ENCODE measurements at places on chromosomes 4 and X. TPM values are rescaled to one million over a fixed set of nuclear protein-coding genes. Genes with fewer than 3 reads are reported as not detected.

DNA sequence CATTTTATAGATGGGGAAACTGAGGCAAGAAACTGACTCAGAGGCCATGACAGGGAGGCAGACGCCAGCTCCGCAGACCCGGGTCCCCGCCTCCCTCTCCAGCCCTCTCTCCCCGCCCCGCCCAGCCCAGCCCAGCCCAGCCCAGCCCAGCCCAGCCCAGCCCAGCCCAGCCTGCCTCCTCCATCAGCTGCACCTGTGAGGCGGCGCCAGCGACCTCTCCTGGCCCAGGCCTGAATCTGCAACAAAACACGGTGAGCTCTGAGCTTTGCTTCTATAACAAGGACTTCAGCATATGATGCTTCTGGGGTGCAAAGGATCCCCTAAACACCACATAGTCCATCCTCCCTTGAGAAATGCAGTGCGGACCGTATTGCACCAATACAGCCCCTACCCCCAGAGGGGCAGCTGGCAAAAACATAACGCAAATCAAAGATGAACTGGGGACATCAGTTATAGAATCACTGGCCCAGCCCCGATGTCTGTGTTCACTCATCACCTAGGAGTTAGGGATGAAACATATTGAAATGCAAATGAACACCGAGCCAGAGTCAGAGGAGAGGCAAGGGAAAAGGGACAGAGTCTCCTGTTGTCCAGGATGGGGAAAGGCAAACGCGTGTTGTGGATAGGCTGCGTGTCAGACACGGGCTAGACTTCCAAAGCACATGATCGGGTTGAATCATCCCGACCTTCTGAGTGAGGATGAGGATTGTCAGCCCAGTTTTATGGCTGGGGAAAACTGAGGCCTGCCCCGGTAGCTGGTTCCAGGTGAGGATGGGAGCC lies 216.1 kb upstream of the PSAPL1 start:
- DNase-seq, result no peak

DNA sequence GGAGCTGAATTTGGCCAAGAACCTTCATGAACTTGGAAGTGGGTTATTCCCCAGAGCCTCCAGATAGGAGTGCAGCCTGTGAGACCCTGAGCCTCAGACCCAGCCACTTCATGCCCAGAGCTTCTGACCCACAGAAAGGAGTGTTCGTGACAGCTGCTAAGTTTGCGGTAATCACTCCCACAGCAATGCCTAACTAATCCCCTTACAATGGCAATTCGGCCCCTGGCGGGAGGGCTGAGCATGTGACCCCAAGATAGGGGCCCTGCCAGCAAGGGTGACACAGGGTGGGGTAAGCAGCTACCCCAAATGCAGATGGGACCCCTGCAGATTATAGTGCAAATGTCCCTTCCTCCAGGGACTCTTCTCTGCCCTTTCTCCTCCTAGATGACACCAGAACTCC lies 22.5 kb downstream of the PNMA6E start:
- DNase-seq, result no peak

GRCh38 chr4:148780426-148781005 lies 338.3 kb upstream of the NR3C2 start:
- DNase-seq, result no peak

- DNase-seq, result no peak
Observed at GRCh38 chr4:156568041-156568440, 403.6 kb downstream of the PDGFC start.

- DNase-seq, result no peak
Observed at GRCh38 chr4:128574706-128575105, 234.8 kb upstream of the JADE1 start.

DNA sequence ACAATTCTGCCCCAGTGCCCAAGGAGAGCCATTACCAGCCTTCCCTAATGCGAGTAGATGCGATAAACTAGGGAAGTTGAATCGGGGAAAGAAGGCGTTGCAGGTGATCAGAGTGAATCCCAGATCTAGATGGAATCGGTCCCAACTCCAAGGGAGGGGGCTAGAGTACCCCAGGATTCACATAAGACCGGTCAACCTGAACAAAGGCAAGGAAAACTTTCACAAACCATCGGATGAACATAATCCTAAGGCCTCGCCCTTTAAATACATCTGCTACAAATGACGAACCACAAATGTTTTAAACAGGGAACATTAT lies 11.2 kb upstream of the ZCCHC13 start:
- DNase-seq, result no peak

DNA sequence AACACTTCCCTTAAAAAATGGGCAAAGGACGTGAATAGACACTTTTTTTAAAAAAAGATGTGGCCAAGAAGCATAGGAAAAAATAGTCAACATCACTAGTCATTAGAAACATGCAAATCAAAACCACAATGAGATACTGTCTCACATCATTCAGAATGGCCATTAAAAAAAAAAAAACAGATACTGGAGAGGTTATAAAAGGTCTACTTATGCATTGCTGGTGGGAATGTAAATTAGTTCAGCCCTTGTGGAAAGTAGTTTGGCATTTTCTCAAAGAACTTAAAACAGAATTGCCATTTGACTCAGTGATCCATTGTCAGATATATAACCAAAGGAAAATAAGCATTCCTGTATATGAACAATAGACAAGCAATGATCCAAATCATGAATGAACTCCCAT lies 352.8 kb upstream of the EPHA5 start:
- no peak for DNase-seq

DNA sequence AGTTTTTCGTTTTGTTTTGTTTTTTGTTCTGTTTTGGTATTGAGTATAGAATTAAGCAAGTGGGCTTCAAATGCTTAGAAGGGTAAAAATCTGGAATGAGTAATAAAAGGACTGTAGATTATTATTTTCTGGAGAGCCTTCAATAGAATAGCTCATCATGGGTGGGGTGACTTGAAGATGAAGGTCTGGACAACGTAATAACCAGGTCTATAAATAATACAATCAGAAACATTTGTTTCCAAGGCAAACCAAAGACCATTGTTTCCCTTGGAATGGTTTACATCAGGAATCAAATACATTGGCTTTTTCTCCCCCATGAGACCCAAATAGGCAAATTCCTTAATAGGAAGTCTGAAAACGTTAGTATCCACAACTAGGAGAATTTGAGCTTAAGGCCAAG lies 721.6 kb downstream of the RPA4 start:
- DNase-seq, result no peak

GRCh38 chr4:80875642-80876041 lies 154.9 kb upstream of the BMP3 start:
- DNase-seq, result no peak

- DNase-seq, result no peak
Observed at GRCh38 chrX:12307961-12308360, 169.7 kb downstream of the FRMPD4 start.

DNA sequence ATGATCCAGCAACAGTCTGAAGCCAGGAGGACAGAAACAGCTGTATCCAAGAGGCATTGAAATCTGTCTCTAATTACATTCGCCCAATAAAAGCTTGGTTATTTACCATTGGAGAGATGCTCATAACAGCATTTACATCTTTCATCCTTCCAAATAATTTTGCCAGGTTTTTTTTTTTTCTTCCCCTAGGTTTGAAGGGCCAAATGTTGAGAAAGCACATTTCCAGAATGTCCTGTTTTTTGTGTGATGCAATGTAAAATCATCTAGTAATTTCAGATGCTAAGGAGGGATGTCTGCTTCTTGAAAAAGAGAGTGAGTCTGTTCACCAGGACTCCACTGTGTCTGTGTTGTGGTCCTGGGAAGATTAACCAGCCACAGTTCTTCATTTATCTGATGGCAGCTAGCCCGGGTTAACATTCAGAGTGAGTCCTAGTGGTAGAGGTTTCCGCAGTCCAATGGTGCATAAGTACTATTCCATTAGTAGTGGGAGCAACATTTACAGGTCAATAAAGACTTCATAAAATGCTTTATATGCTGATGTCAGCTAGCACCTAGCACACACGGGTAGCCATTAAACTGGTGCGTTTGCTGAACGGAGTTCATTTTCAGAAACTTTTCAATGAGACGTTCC lies 406.8 kb downstream of the STIM2 start:
- no peak for DNase-seq

GRCh38 chr4:16437836-16438235 lies 211.6 kb upstream of the TAPT1 start:
- DNase-seq, result no peak

DNA sequence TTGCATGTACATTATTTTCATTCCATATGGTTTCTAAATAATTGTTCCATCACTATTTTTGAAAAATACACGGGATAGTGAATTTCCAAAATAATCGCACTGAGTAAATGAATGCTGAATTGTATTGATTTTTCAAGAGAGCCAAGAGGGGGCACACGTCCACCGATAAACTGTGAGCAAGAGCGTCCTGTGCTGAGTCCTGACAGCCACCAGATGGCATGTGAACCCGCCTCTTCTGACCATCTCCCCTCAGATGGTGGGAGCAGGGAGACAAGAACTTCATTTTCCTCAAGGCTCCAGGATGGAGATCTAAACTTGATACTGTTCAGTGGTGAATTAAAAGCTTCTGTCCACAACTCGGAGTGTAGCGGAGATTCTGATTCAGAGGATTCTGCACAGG lies 30.6 kb upstream of the IL9R start:
- DNase-seq, result peak; percentile 18

DNA sequence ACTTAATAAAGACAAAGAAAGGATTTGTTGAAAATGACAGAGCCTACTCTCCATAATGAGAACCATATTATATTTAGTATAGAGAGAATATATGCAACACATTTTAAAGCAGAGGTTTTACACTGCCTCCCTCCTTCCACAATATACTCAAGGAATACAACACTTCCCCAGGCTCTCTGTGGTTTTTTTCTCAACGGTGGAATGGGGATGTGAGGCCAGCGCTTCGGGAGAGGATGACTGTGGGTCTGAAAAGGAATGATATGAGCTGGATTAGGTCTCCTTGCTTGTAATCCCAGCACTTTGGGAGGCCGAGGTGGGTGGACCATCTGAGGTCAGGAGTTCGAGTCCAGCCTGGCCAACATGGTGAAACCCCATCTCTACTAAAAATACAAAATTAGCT lies 348.7 kb upstream of the KLF3 start:
- DNase-seq, result no peak

- no peak for DNase-seq
Observed at GRCh38 chrX:154750301-154751202, at the start of gene GAB3. Gene GAB3, minus strand, starts transcription at chrX:154751077. Its CDS starts 52 bp downstream, at chrX:154751025.

The ARHGAP36 gene
- total RNA-seq, result not detected

The GAGE1 gene
- not detected for total RNA-seq

The SPANXD gene
- total RNA-seq, result 1.3 TPM

The GPR143 gene
- total RNA-seq, result not detected

The EXOC1L gene
- not detected for total RNA-seq
